GM13976 (cell line): ENCODE measurements at places on chromosomes 16 and 17.

- no peak for DNase-seq
These were observed 59.7 kb downstream of the RNF112 start for GRCh38 chr17:19470530-19471261.

DNA sequence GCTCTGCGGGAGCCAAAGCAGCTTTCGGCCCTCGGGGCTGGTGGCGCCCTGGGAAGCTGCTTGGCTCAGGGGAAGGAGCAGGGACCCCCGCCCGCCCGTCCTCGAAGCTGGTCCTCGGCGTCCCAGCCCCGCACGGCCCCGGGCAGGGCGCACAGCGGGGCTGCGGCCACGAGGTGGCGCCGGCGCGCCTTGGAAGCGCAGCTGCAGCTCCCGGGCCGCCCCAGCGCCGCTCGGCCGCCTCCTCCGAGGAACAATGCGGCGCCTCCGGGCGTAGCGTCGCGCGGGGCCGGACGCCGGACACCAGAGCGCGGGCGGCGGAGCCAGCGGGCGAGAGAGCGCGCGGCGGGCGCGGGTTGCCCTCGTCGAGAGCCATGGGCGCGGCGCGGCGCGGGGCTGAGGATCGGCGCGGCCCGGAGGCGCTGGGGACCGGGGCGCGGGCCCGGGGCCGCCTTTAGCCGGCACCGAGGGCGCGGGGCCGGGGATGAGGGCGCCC is at the start of gene MGAT5B:
Gene MGAT5B, plus strand, starts transcription at position 229 of the 493 bp plus-strand sequence. CDS start 626 bp downstream, outside the sequence.
- peak; percentile 96 for DNase-seq

DNA sequence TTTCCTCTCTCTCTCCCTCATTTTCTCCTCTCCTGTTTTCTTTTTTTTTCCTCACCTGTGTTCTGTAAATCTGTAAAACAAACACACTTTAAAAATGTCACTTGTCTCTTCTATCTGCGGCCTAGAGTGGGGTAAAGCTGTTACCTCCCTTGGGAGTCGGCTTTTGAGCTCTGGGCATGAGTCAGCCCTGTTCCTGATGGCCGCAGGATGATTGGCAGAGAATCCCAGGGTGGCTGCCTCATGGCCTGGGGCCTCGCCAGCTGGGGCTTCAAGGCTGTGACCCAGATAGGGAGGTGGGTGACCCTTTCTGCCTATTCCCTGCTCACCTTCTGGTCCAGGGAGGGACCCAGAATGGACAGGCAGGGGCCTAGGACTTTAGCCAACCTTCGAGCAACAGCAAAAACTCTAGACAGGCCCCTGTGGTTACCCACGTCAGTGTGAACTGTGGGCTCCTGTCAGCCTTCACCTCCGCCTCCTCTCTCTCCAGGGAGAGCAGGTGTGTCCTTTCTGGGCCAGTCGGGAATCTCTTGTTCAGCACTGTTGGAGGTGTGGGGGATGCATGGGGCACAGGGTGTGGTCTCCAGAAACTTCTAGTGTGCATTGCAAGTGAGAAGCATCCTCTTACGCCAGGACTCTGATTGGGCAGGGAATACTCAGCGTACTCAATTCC is 87.4 kb downstream of the RAP1GAP2 start:
- no peak for DNase-seq

DNA sequence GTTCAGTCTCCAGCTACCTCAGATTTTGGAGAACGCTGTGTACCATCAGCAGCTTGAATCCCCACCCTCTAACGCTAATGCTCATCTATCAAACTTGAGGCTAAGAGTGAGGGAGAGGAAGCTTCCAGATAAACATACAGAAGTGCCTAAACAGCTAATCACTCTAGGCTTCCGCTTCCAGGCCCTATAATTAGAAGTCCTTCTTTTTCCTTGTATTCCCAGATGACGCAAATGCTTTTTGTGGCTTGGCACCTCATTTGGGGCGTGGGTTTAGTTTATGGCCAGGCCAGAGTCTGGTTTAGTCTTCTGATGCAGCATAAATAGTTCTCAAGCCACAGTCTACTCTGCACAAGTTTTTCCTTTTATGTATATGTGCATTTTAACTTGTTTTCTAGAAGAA is 263.4 kb downstream of the BCAS3 start:
- no peak for DNase-seq

DNA sequence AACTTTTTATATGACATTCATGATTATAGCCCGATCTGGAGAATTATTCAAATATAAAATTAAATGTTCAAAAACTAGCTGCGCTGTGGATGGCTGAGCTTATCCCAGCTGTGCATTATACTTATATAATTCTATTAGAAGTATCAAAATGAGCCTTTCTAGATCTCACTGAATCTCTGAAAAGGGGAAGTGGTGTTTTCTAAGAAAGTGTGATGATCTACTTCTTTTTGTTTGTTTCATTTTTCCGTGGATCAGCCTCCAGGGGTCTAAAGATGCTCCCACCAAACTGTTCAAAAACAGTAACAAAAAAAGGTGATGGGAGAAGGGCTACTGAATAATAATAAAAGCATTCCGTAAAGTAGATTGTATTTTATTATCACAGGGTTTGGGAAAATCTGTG is 411.3 kb upstream of the PSMD7 start:
- DNase-seq, result no peak

DNA sequence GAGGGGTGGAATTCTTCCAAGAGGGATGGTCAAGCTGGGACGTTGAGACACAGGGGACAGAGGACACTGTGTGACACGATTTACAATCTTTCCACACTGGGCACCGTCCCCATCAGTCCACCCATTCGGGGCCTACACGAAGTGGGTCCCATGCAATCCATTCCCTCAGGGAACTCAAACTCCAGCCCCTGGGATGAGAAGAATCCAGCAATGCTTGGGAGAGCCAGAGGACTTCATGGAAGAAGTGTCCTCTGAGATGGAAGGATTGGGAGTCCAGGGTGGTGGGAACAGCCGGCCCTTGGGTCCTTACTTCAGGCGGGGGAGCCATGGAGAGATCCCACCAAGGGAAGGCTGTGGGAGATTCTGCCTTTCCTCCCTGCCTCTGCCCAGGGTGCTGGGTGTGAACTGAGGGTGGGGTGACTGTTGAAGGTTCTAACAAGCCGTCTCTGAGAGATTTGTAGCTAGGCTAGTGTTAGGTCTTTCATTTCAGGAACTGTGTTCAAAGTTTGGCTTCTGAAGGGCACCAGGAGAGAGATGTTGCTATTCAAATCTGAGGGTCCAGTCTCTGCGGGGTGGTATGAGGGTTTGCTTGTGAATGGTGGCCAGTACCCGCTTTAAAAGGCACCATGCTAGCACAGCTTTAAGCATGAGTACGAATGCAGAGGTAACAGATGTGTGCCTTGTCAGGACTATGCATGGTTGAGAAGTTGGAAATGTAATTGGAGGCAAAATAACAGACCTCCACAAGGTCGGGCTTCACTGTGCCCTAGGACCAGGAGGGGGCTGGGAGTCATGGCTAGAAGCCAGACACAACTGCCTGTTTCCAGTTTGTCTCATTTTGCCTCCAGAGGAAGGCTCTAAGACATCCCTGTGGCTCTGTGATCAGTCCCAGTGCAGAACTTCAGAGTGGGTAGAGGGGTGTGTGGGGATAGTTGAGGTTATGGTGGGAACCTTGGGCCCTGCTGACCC is 1.9 kb downstream of the ATP1B2 start:
- DNase-seq, result no peak

DNA sequence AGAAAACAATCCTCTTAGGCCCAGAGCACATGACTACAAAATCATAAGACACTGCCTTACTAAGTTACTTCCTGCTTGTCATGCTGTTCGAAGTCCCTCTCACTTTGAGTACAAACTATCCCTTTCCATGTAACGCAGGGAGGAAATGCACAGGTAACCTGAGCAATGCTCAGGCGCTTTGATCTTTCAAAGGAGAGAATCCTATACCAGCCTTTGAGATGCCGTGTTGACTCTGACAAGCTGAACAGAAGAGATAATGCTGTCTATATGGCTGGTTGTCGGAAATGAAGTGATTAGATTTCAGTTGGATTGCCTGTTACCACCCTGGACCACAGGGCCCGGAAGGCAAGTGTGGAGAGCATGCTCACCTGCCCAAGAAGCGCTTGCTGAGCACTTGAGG is 75.9 kb downstream of the CDH11 start:
- DNase-seq, result no peak

- DNase-seq, result no peak
These were observed 18.8 kb upstream of the LASP1NB start for GRCh38 chr17:38906460-38907228.

DNA sequence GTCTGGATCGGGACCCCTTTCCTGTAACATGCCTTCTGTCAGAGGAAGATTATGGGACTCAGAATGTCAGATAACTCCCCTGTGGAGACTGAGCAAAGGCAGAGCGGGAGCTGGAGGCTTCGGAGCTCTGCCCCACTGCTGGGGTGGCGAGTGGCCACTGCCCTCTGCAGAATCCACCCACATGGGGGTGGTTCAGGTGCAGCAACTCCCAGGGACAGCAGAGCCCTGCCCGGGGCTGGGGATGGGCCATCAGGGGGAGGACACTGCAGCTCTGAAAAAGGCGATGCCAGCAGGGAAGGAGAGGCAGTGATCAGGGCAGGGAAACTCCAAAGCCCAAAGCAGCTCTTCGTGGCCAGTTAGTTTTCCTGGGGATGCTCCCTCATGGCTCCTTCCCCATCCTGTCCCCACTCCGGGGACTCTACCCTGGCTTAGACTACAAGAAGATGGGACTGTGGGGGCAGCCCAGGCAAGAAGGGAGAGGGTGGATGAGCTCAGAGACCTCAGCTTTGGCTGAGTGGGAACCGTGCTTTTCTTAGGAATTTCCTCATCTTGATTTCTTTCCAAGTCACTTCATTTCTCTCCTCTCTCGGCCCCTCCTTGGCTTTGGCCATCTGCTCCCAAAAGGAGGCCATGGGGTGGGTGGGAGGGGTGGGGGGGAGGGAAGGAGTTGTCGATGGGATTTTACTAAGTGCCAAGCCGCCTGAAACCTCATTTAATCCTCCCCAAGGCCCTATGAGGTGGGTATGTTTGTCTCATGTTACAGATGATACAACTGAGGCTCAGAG is 4.0 kb downstream of the CA4 start:
- DNase-seq, result no peak

DNA sequence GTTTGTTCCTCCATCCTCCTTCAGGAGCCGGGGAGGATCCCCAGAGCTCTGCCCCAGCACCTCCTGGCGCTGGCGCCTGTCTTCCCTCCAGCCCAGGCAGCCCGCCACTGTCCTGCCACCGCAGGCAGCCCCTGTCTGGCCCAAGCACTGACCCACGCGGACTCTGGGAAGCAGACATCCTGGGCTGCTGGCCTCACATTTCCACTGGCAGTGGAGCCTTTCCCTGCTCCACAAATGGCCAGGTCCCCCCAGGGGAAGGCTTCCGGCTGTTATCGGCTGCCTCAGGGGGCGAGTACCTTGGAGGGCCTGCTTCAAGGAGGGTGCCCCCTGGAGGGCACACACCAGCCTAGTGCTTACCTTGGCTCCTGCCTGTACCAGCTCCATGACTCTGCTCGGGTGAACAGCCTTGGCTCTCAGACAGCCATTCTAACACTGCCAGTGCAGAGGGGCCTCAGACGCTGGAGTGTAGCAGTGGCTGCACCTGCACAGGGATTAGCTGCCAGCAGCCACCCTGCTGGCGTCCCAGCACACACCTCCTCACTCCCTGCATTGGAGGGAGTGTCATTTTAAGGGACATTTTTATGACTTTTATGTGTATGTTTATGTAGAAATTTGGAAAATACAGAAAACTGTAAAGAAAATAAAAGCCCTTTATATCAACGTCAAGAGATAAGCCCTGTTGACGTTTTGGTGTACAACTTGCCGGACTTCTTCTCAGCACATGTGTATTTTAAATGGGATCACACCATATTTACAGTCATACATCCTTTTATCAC is 21.0 kb downstream of the ACE start:
- no peak for DNase-seq

GRCh38 chr17:18143044-18143936 is 34.7 kb downstream of the MYO15A start:
- DNase-seq, result peak; percentile 60

GRCh38 chr16:716200-716568 is 1.3 kb downstream of the METRN start:
- DNase-seq, result no peak

DNA sequence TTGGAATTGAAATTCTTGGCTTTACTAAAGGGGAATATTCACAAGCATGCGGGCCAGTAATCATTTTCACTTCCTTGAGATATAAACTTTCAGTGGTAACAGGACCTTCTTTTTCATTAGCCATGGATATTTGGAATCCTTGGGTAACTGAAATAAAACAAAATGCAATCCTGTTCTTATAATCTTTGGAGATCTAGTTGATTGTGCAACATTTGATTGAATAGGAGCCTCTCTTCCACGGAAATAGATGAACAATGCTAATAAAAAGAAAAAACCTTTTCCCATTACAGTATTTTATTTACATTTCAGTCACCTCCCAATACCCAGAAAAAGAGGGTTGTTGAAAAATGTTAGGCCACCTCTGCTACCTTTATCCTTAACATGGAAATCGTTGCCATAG is 225.6 kb downstream of the MAP2K6 start:
- DNase-seq, result no peak

- DNase-seq, result peak; percentile 48
These were observed 1.8 kb upstream of the EXOSC6 start for GRCh38 chr16:70253291-70254106.

GRCh38 chr16:51146256-51146924 is 4.7 kb downstream of the SALL1 start:
- DNase-seq, result no peak

DNA sequence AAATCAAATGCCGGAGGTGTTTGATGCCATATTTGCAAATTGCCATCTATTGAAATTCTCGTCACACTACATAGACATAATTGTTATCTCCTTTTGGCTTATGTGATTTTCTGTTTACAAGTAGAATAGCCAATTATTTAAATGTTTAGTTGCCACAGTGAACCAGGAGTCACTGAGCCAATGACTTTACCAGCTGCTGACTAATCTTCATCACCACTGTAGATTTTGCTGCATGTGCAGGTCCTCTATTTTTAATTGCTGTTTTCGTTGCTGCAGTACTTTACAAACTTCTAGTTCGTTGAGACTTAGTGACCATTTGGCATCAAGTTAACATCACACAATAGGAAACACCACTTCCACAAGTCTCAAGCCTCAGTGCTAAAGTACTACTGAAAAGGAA is 22.8 kb downstream of the ABHD15 start:
- no peak for DNase-seq

- DNase-seq, result no peak
These were observed 5.2 kb downstream of the CAMTA2 start for GRCh38 chr17:4982305-4982704.

DNA sequence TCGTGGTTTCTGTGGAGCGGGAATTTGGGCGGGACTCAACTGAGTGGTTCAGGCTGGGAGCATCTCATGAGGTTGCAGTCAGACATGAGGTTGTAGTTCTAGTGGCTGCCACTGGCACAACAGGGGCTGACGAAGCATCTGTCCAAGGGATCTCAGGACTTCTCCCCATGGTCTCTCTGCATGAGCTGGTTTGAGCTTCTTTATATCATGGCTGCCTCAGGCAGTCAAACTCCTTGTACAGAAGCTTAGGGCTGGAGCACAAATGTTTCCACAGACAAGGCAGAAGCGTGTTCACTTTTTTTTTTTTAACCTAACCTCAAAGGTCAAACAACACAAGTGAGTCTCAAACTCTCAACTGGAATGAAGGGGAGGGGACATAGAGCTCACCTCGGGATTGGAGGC is 243.3 kb downstream of the MSI2 start:
- no peak for DNase-seq

- DNase-seq, result no peak
These were observed 94.6 kb upstream of the SALL1 start for GRCh38 chr16:51245658-51245995.
